Activated T-helper 1 cell treated with Interleukin-2 at 50 U/mL for 16 hours (primary cell): ENCODE measurements at places on chromosomes 12 and 14.

DNA sequence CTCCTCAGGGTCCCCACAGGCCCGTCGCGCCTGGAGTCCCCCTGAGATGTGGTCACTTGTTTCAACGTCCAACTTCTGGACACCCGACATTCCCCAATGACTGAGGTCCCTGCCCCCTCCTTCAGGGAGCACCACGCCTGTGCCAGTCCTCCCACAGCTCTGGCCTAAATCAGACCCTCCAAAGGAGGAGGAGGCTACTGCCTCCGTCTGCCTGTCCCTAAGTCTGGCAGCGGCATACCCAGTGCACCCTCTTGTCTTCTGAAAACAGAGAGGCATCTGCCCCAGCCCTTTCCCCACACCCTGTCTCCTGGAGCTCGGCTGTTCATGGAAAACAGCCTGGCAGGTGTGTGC lies 46.2 kb downstream of the TESC start:
- DNase-seq, result no peak

- no peak for DNase-seq
Observed at GRCh38 chr12:57006809-57007475, 596 bp upstream of the ZBTB39 start.

- no peak for DNase-seq
Observed at GRCh38 chr14:94670692-94671285, 58.6 kb downstream of the SERPINA3 start.

GRCh38 chr14:22646570-22647254 lies 2.6 kb upstream of the OR6J1 start:
- DNase-seq, result no peak

- no peak for DNase-seq
Observed at GRCh38 chr12:24252602-24253001, 303.1 kb upstream of the SOX5 start.

- DNase-seq, result no peak
Observed at GRCh38 chr14:32085845-32086383, 8.8 kb downstream of the ARHGAP5 start.

- DNase-seq, result no peak
Observed at GRCh38 chr12:12926571-12927071, 25.3 kb downstream of the GPRC5D start.

- DNase-seq, result no peak
Observed at GRCh38 chr14:59739794-59740193, 130.8 kb downstream of the RTN1 start.

- no peak for DNase-seq
Observed at GRCh38 chr14:50520947-50521815, 11.2 kb downstream of the MAP4K5 start.

DNA sequence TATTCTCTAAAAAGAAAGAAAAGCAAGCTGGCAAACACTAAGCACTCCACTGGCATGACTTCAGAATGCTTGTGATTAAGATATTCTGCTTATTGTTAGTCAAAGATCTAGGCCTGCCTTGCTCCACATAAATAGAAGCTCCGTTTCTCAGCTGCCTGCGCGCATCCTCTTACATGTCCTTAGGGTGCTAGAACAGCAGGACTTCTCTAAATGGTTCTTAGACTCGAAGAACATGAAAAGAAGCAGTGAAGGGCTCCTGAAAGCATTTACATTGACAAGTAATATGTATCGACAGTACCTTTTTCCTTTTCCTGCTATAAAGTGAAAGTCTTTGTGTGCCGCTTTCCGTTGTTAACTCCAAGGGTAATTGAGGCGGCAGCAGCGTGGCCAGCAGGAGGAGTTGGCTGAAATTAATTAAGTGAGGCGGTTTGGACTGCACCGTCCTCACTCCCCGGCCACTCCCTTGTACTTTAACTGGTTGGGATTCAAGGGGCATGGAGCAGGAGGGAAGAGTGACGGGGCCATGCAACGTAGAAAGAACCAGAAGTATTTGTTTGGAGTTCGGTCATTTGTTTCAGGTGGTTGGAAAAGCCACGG lies 34.2 kb upstream of the OTX2 start:
- no peak for DNase-seq

GRCh38 chr12:49161092-49161795 lies 27.6 kb downstream of the TUBA1A start:
- no peak for DNase-seq

- DNase-seq, result no peak
Observed at GRCh38 chr12:67751381-67751928, 102.9 kb downstream of the DYRK2 start.

DNA sequence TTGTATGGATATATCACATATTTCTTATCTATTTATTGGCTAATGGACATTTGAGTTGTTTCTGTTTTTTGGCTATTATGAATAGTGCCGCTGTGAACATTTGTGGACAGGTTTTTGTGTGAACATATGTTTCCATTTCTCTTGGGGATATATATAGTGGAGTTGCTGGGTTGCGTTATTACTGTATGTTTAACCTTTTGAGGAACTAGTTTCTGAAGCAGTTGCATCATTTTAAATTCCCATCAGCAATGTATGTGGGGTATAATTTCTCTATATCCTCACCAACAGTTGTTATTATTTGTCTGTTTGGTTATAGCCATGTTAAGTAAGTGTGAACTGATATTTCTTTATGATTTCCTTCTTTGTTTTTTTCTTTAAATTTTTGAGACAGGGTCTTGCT lies 10.7 kb downstream of the TCTN2 start:
- no peak for DNase-seq
